ENCODE measurements at places on chromosomes 4 and X.

DNA sequence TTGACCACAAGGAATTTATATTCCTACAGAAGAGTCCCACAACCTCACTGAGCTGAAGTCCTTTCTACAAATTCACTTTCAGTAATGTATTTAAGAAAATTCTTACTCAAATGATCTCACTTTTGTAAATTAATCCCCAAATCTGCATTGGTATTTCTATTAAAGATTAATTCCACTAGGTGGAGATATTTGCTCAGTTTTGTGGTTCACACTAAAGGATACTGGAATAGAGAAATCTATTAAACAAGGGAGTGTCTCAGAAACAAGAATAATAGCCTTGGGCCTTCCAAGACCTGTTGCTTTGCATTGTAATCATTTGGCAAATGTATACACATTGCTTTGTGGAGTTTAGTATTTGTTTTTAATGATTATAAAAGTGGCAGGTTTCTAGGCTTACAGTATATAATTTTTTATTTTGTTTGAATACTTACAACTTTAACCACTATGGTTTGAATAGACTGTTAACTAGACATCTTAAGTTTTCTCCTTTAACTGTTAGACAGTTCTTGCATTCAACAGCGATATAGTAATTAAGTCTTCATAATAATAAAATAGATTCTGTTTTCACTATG is 25.9 kb downstream of the CFAP299 start:
- DNase-seq = no peak

GRCh38 chr4:89303814-89304388 is 3.7 kb downstream of the GPRIN3 start:
- no peak for DNase-seq

- DNase-seq = no peak
Observed at GRCh38 chr4:55032788-55033187, 92.6 kb downstream of the KDR start.

DNA sequence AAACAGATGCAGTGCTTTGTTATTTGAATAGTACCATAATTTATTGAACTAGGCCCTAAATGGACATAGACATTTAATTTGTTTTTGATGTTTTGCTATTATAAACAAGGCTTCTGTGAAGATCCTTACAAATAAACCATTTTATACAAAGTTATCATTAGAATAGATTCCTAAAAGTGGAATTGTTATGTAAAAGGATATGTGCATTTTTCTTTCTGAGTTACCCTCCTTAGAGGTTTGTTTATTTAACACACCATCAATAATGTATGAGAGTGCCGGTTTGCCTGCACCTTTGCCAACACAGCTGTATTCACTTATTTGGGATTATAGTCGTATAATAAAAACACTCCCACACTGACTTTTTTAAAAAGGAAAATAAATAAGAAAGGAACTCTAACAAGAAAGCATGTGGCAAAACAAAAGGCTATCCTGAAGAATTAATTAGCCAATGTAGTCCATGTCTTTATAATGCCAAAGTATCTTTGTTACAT is 84.8 kb downstream of the PAK3 start:
- no peak for DNase-seq

DNA sequence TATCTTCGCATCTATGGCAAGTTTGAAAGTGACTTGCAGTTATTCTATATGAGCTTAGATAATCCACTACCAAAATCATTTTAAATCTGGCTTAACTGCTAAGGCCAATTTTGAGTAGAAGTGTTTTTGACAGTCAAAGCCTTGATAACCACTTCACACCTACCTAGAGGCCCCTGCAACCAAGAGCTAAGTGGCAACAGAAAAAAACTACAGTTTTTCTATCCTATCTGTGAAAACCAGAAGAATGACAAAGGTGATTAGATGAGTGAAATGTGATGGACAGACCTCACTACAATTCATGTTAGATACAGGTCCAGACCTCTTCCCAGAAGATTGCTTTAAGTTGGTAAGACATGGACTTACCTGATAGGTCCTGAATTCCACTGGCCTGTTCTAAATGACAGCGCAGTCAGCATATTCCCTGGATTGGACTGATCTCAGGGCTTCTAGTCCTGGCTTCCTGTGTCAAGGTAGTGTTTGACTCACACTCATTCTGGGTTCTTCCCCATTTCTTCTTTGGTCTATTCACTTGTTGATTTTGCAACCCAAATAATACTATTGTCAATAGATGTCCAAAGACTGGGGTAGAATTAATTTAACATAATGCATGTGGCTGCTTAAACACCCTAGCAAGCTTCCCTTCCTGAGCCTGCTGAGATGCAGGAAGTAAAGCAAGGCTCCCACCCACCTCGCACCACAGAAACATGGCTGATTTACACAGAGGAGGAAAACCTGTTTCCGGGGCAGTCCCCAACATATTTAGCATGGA is 65.1 kb downstream of the PPP3CA start:
- peak; percentile 68 for DNase-seq

- DNase-seq = peak; percentile 39
Observed at GRCh38 chr4:120843849-120844527, 78.5 kb downstream of the PRDM5 start.

Measured in activated CD4-positive, alpha-beta T cell treated with anti-CD3 and anti-CD28 coated beads for 36 hours (primary cell).